ENCODE measurements at places on chromosomes 12 and 14.

GRCh38 chr12:14769969-14770495 is 33.2 kb downstream of the WBP11 start:
- DNase-seq: peak; percentile 91

GRCh38 chr12:10641735-10642500 is 28.5 kb upstream of the MAGOHB start:
- DNase-seq: no peak

GRCh38 chr14:59564366-59564765 is 12.2 kb downstream of the CCDC175 start:
- no peak for DNase-seq

- DNase-seq: no peak
These were observed 103.0 kb downstream of the PEBP1 start for GRCh38 chr12:118238888-118239287.

- no peak for DNase-seq
These were observed 8.4 kb downstream of the ZC2HC1C start for GRCh38 chr14:75077794-75078193.

- no peak for DNase-seq
These were observed 12.3 kb downstream of the ZFP36L1 start for GRCh38 chr14:68780358-68781160.

- DNase-seq: no peak
These were observed 152.5 kb downstream of the SAMD4A start for GRCh38 chr14:54719406-54719805.

DNA sequence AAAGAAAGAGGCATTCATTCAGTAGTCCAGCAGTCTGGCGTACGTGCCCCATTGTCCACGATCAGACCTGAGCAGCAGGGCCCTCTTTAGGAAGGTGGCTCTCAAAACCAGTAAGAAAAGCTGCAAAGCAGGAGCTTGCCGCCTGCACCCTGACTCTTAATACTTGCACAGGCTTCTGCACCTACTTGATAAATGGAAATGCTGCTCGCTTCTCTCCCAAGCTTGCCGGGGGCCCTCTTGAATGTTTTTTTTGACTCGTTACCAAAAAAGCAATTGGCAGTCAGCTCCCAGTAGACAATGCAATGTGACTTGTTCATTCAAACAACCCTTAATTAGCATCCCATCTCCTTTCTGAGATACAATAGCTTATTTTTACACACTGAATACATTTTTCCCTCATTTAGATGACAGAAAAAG is 27.2 kb upstream of the PTPRB start:
- DNase-seq: peak; percentile 94

DNA sequence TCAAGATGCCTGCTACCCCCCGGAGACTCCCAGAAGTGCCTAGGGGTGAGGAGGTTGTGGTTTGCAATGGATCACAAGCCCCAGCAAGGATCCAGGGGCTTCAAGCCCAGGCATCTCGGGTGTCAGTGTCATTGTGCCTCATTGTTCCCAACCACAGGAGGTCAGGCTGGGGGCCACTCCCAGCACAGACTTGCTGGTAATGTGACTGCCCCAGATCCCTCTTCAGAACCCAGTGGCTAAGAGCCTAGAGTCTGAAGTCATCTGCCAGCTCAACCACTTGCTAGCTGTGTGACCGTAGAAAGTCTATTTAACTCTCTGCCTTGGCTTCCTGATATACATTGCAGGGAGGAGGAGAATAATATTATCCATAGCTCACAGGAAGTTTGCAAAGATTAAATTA is 7.7 kb upstream of the ASB2 start:
- no peak for DNase-seq

DNA sequence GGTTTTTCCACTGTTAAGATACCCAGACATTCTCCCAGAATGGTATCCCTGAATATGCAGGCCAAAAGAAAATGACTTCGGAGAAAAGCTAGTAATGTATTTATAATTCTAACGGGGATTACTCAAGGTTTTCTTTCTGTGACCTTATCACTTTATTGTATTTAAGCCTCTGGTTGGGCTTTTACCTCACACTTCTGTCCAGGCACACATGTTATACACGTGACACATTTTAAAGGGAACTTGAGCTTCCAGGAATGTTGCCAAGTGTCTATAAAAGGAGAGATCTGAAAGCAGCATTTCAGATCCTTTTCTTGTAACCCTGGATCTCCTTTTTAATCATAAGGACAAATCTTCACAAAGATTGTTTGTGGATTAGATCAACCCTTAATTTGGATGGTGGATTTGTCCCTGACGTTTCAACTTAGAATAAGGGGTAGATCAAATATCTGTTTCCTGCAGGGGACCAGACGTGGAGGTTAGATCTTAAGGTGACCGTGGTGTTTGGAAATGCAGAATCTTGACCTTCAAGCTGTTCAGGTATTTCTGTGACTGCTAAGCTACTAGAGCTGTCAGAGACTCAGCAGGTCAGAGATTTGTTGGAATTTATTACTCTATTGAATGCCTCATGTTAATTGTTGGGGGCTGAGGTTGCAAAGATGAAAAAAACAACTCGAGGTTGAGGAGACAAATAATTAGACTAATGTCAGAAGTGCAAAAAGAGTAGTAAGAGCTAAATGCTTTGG is 1.5 kb downstream of the CIPC start:
- DNase-seq: no peak

DNA sequence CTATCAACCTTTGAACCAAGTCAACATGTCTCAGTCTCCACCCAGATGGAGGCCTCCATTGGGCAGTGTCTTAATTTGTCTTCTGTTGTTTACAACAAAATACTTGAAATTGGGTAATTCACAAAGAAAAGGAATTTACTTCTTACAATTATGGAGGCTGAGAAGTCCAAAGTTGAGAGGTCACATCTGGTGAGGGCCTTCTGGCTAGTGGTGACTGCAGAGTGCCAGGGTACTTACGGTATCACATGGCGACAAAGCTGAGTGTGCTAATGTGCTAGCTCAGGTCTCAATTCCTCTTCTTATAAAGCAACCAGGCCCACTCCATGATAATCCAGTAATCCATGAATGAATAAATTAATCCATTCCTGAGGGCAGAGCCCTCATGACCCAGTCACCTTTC is 4.7 kb downstream of the NID2 start:
- DNase-seq: no peak

DNA sequence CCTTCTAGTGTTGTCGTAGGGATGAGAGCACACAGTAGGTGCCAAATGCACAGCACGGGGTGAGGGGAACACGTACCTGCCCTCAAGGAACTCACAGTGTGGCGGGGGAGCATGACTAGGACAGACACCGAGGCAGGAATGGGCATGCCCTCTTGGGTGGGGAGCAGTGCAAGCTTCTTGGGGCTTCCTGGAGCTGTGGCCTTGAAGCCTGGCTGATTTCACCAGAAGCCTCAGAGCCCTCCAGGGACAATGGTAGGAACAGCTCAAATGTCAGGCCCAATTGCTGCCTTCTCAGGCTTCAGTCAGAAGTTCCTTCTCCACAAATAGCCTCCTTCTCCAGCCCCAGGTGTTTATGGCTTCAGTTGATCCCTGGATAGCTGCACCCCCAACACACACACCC is 43.4 kb downstream of the TEAD4 start:
- DNase-seq: no peak

DNA sequence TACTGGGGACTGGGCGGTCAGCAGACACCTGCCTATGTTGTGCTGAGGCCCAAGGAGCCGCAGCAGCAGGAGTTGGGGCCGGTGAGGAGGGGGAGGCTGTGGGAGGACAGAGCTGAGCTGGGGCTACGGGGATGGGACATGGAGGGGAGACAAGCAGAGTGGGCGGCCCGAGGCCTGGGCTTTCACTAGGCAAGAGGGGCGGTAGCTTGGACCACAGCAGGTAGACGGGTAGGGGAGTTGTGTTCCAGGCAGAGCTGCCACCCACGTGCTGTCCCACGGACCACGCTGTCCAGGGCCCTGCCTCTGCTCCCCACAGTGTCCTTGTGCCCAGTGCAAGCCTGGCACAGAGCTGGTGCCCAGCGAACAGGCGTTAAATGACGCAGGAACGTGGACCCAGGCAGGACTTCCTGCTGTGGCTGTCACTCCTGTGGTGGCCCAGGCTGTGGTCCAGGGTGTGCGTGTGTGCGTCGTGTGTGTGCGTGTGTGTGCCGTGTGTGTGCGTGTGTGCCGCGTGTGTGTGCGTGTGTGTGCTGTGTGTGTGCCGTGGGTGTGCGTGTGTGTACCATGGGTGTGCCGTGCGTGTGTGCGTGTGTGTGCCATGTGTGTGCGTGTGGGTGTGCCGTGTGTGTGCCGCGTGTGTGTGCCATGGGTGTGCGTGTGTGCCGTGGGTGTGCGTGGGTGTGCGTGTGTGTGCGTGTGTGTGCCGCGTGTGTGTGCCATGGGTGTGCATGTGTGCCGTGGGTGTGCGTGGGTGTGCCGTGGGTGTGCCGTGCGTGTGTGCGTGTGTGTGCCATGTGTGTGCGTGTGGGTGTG is 6.8 kb downstream of the CEP170B start:
- no peak for DNase-seq

- DNase-seq: no peak
These were observed 627 bp downstream of the TESC start for GRCh38 chr12:117098361-117099217.

GRCh38 chr14:104161602-104162367 is 23.4 kb downstream of the KIF26A start:
- no peak for DNase-seq

DNA sequence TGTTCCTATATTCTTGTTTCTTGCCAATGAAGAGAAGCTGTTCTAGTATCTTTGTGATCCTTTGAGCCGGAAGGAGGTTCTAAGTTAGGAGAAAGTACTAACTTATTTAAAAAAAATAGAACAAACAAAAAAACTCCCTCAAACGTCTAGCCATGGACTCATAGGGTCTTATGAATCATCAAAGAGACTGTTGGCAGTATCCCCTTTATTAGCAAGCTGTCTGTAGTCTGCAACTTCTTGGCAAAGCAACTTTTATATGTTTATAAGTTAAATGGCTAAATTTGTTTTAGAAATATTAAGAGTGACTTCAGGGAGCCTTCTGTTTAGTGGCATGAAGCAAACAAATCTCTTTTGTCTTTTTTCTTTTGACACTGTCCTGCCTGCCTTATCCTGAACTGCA is 291.9 kb downstream of the FUT8 start:
- no peak for DNase-seq

- DNase-seq: no peak
These were observed 52.5 kb upstream of the EVL start for GRCh38 chr14:100012478-100013327.

DNA sequence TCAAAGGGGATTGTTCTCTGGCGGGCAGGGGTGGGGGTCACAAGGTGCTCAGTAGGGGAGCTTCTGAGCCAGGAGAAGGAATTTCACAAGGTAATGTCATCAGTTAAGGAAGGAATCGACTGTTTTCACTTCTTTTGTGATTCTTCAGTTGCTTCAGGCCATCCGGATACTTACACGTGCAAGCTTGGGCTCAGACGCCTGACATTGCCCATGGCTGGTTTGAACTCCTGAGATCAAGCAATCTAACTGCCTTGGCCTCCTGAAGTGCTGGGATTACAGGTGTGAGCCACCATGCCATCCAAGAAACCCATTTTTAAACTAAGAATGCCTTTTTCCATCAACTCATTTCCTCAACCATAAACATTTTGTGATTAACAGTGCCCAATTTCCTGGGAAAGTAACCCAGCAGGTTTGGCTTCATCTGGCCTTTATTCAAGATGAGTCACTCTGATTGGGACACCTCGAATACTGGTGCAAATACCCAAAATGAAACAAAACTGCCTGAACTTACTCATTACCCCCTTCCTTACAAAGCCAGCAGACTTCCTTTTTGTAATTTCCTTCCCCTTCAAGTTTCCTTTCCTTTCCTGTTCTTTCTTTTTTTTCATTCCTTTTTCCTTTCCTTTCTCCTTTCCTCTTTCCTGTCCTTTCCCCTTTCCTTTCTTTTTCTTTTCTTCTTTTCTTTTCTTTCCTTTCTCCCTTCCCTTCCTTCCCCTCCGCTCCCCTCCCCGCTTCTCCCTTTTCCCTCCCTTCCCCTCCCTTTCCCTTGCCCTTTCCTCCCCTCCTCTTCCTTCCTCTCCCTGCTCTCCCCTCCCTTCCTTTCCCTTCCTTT is 10.2 kb upstream of the RNASE10 start:
- DNase-seq: no peak

DNA sequence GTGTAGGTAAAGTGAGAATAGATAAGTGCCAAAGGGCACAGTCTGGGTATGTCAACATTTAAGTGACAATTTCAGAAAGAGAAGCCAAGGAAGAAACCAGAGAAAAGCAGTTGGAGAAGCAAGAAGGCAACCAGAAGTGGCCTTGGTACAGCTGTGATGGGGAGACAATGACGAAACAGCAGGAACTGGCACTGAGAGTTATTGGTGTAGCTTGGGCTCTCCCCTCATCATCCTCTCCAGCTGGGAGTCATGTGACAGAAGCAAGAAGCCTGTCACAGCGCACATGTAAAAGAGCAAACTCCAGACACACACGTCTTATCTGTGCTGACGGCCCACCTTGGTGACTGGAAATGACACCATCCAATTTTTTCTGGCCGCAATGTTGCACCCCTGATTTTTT is 203.3 kb upstream of the NUDT4 start:
- DNase-seq: no peak

DNA sequence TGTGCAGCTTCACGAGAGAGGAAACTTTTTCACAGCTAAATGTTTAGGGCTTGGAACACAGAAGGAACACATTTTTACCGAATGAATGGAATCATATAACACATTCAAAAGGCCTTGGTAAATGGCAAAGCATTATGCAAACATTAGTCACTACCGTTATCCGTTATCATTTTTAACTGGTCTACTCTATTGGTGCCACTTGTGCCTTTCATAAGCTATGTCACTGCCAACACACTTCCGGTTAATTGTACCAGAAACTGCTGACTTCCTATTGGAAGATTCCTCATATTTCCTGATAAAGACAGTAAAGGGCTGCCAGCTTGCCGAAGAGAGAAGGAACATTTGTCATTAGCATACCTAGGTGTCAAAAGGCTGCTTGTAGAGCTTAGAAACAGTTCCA is 169.2 kb downstream of the APAF1 start:
- peak; percentile 16 for DNase-seq

DNA sequence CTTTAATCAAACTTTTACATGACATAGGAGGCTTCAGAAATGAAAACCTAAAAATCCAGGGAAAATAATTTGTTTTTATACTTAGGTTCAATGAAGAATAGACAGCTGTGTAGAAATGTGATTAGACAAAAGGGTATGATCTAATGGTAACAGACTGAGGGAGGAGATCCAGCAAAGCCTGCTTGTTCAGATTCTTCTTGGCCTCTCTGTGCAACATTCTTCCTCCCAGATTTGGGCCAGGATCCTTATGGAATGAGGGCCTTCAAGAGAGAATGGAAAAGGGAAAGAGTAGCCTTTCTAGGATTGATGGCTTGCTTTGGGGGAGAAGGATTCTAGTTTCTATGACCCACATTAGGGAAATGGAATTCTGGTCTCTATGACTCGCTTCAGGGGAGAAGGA is 94.5 kb upstream of the G2E3 start:
- no peak for DNase-seq

Data from NCI-H2081 (cell line).